ENCODE measurements at places on chromosomes 7 and 10. TPM values are rescaled to one million over a fixed set of nuclear protein-coding genes. Genes with fewer than 3 reads are reported as not detected.

GRCh38 chr7:154792436-154793055, 210.4 kb downstream of the PAXIP1 start:
- DNase-seq, result no peak

DNA sequence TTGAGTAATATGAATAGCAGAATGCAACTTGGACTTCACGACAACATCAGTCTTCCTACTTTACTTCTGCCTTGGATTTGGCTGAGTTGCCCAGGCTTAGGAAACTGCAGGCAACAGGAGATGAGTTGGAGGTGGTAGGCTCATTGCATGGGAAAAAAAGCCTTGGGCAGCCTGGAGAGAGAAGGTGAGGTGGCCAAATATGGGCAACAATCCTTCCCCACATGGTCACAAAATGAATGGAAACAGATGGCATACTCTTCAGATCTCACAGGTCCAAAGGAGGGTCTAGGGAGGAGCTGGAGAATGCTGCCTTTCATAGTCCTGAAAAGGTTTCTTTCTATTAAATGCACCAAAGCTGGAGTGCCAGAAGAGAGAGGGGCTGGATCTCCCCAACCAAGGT, 128.6 kb upstream of the AOAH start:
- no peak for DNase-seq

DNA sequence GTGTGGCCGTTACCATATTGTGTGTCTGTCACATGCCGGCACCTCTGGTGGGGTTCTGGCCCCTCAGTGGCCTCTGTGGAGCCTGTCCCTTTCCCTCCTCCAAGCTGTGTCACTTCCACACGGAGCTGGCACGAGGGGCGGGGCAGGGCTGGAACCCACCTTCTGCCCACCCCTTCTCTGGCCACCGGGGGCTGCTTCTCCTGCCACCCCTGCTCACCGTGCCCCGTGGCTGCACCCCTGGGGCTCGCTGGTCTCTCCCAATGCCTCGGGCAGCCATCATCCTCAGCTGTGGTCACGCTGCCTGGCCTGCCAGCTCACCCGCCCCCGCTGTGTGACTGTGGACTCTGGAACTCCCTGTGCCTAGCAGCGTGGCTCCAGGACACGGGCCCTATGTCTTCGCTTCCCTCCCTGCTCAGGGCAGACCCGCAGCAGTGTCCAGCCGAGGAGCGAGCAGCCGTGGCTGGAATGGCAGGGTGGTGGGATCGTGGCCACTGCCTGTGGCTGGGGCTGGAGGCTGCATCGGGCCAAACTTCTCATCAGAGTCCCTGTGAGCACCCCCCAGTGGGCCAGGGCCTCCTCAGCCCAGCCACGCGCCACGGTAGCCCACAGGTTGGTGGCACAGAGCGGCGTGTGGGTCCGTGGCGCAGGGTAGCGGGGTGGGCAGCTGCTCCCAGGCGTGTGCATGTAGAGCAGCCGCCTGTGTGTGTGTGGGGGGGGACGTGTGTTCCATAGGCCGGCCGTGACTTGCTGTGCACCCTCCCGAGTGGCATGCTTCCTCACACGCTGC, 8.1 kb downstream of the TTYH3 start:
- DNase-seq, result no peak

GRCh38 chr7:33076737-33077136, 14.2 kb upstream of the NT5C3A start:
- DNase-seq, result no peak

DNA sequence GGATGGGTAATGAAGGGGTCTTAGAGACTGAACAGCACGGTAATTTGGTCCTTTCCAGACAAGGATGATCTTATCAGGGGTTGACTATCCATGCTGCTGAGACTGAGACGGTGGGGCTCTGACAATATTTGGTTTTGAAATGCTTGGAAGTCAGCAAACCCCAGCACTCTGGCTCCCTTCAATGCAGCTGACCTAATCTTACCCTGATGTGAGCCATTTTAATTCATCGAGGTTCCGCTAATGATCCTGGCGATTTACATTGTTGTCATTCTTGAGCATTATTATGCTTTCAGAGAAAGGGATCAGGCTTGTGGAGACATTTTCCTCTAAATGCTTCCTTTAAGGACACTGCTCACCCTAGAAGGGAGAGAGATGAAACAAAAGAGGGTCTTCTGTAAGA, 114.6 kb upstream of the BMPER start:
- no peak for DNase-seq

- DNase-seq, result no peak
Measured at GRCh38 chr10:44385026-44385695, at the start of gene CXCL12. CXCL12 (minus strand) TSS chr10:44385097; CDS start chr10:44385005, 92 bp downstream.

GRCh38 chr10:96695366-96695765, 24.9 kb downstream of the PIK3AP1 start:
- no peak for DNase-seq

The INMT gene
- 243 TPM for total RNA-seq

The AKR1D1 gene
- not detected for total RNA-seq

The TEX36 gene
- total RNA-seq, result not detected

Measured in thoracic aorta (tissue), 2 donors.